ENCODE measurements at places on chromosomes 4 and X. TPM values are rescaled to one million over a fixed set of nuclear protein-coding genes. Genes with fewer than 3 reads are reported as not detected.
A peak's percentile ranks its signal among the peaks of the same experiment; 100 is the strongest.

DNA sequence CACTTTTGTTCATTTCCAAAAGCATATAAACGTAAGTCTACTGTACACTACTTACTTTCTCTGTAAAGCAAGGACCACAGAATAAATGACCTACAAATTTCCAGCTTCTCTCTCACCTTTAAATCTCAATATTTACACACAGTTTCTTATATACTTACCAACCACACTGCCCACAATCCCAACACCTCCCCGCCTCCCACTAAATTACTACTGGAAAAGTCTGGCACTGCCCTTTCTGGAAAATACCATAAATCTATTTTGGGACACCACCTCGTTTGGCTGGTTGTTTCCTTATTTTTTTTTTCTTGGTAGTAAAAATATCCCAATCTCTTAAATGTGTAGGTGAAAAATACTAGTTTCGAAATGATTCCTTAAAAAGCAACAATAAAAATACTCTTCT is 19.6 kb downstream of the FAT1 start:
- no peak for DNase-seq

- DNase-seq, result no peak
These were observed 22.8 kb upstream of the PDE6B start for GRCh38 chr4:602559-602942.

GRCh38 chr4:98606894-98607293 is 51.5 kb downstream of the TSPAN5 start:
- DNase-seq, result no peak

GRCh38 chr4:16686195-16686594 is 212.2 kb downstream of the LDB2 start:
- DNase-seq, result no peak

DNA sequence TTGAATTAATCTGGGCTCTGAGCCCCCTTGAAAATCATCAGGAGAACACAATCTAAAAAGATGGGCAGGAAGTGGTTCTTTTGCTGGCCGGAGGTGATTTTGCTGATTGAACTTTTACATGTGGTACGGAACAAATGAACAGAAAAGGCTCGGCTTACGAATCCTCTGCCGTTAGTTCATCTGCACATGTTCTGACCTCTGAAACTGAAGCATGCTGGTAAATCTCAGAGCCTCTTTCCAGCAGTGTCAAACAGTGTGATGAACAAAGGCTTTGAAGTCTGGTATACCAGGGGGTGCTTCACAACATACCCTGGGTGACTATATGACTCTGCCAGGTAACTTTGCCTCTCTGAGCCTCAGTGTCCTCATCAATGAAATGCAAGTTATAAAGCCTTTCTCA is 194.2 kb upstream of the C1QTNF7 start:
- DNase-seq, result no peak

- no peak for DNase-seq
These were observed 12.2 kb upstream of the ASMTL start for GRCh38 chrX:1464971-1465285.

- no peak for DNase-seq
These were observed 78.0 kb downstream of the GABRB1 start for GRCh38 chr4:47109379-47109778.

DNA sequence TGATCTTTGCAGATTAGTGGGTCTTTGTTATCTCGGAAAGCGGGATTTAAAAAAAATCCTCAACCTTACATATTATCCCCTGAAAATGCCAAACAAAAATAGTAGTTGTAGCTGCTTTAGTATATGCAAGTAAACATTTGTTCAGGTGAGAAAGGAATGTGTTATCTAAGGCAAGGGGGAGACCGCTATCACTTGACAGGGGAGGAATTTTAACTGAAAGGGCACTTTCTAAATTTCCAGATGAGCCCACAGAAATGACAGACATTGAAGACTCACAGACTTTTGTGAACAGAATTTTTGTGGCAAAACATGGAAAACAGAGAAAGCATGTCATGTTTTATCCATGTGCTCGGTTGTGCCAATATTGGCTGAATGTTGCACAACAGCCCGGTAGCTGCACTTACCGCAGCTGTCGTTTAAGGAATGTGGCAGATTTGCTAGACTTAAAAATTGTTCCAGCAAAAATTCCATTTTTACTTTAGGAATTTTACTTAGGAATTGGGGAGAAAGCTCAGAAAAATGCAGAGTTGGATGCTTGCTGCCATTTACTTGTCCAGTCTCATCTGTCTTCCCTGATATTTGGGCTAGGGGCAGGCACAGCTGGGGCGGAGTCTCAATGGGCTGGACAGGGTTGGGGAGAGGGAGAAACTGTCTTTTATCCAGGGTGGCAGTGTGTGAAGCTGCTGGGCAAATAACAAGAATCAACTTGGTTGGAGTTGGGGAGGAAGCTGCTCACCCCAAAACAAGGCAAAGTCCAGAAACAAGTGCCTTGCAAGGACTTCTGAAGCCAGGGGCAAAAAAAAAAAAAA is 94.6 kb upstream of the RPS6KA3 start:
- no peak for DNase-seq

DNA sequence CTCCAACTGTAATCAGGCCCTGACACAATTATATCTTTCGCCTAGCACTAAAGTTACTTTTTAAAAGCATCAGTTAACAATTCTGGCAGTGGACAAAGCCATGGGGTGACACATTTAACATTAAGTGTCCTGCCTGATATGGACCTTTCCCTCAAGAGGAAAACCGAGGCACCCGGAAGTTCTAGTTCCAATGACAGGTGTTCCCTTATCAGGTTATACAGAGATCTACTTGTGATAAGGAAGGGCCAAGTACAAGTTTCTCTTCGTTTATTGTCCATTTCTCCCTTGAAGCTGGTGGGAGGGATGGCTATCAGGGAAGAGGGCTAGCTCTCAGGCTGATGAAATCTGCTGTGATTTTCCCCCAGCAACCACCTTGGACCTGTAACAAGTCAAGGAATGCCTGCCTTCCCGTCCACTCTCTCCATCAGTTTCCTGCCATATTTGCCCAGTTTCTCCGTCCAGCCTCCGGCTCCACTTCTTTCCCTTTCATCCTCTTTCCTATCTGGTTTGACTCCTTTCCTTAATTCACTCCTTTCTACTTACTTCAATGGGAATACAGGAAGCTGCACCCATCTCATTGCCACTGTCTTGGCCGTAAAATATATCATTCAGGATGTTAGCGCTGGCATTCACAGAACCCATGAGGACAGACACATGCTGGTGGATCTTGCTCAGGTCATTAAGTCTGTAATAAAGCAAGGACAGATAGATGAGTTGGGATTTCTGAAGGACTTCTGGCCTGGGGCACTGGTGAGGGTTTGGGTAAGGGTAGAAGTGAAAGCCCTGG is 95.0 kb downstream of the DGKK start:
- DNase-seq, result no peak

DNA sequence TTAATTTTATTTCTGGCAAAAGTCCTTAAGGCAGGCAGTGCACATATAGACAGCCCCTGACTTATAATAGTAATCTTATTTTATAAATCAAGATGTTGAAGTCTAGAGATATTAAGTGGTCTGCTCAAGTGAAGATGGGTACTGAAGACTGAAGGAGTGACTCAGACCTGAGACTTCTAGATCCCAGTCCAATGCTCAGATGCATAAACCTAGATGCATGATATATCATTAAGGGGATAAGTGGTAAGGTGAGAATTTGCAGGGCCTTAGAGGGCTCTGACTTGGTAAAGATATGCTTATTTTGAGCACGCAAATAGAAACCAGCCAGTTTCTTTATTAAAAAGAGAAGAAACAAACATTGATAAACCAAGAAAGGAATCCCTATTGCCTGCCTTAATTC is 42.9 kb downstream of the SLC9A7 start:
- DNase-seq, result no peak

GRCh38 chrX:10922159-10922558 is 189.0 kb upstream of the HCCS start:
- DNase-seq, result no peak

- DNase-seq, result no peak
These were observed 44.7 kb upstream of the UGT2B7 start for GRCh38 chr4:69051576-69051943.

DNA sequence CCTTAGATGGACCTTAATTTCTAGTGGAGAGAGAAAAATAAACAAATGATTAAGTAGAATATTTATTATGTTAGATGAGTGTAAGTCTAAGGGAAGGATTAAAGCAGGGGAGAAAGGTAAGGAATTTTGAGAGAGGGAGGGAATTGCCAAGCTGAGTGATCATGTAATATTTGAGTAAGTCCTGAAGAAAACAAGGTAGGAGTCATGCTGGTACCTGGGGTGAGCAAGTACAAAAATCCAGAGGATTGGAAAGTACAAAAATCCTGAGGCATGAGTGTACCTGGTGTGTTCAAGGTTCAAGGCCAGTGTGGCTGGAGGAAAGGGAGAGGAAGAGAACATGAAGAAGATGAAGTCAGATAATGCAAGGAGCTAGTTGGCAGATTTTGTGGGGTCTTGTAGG is 87.2 kb upstream of the MYOZ2 start:
- DNase-seq, result no peak

DNA sequence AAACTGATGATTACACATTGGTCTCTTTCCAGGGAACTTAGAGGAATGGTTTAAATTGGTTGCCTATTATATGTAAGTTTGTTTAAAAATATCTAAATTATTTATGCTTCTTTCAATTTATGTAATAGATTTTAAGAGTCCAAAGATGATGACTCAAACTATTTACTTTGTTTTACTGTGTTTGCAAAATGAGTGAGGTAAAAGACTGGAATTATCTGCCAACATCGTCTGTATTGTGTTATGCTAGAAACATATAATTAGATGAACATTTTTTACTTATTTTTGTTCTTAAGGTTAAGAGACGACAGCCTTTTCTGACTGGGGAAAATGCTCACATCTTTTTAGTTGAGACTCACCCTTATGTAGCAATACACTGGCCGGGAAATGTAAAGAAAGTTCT is 51.1 kb upstream of the SYTL5 start:
- DNase-seq, result no peak

GRCh38 chrX:71144651-71145050 is at the start of gene NLGN3:
NLGN3 (plus strand) TSS chrX:71144841; CDS start chrX:71147750, 2,909 bp downstream.
- DNase-seq, result no peak

DNA sequence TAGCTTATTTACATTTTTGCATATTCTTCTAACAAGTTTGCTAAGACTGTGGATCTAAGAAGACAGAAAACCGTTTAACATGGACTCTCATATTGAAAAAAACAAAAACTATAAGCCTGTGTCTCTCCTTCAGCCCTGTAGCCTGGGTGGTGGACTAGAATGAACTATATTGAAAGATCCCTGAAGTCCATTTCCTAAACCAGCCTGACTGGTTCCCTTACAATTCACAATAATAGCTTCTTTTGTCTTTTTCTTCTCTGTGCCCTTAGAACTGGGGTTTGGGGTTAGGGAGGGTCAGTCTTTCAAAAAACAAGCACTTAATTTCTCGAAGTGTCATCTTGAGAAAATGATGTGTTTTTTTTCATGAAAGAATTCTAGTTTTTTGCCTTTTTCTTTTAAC is 59.0 kb downstream of the GSTCD start:
- no peak for DNase-seq

GRCh38 chrX:55796496-55796895 is 78.9 kb downstream of the RRAGB start:
- DNase-seq, result no peak

GRCh38 chr4:81490403-81491160 is 18.9 kb upstream of the RASGEF1B start:
- no peak for DNase-seq

DNA sequence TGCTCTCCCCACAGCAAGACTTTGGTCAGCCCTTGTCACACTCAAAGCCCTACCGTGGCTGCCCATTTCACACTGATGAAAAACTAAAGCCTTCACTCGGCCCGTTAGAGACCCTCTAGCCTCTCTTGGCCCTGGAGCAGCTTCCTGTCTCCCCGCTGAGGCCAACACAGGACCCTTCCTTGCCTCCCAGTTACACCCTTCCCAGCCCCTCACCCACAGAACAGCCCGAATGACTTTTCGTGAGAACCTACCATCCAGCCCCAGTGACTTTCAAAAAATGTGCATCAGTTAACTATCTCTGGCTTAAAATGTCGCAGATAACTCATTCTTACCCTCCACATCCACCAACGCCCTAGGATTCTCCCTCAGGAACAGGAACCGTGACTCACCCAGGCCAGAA is 756 bp upstream of the TAF9B start:
- no peak for DNase-seq

DNA sequence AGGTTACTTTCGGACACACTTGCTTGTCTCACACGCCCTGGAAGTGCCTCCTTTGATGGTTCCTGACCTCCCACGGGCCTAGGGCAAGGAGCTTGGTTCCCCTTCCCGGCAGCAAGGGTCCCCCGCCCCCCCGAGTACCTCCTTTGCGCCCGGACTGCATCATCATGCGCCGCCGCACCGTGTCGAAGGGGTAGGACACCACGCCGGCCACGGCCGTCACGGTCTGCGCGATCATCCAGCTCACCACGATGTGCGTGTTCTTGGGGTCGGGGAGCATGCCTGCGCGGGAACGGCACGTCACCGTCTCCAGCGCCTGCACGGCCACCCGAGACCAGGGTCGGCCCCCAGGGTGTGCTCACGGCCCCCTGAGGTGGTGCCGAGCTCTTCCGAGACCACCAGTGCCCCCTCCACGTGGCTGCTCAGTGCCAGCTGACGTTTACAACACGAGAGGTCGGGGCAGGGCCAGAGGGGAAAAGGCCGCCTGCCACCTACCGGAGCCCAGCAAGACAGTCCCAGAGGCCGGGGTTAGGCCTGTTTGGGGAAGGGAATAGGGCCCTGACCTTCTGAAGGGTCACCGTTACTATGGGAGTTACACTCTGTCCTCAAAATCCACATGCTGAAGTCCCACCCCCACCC is 4.7 kb downstream of the SLC25A6 start:
- peak; percentile 50 for DNase-seq

DNA sequence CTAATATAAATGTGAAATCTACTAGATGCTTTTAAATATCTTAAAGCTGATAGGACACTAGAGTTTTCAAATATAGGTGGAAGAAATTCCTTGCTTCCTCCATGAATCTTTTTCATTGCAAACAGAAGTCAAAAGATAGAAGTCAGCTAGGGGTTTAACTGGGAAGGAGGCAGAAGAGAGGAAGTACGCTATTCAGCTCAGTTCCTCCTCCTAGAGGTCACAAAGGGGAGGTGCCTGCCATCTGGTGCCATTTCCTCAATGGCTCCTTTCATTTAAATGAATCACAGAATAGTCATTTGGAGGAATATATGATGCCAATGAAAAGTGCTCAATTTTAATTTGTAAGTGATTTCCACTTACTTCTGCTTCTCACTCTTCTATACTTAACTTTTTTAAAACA is 8.5 kb downstream of the COL25A1 start:
- peak; percentile 40 for DNase-seq

- no peak for DNase-seq
These were observed 23.9 kb upstream of the ASB5 start for GRCh38 chr4:176292920-176293319.

- no peak for DNase-seq
These were observed 153.7 kb downstream of the AWAT2 start for GRCh38 chrX:69896046-69896445.

Gene BEX3
- 83.7 TPM for total RNA-seq

Gene ART3
- 0.68 TPM for total RNA-seq

Gene CXorf51B
- not detected for total RNA-seq

Gene ATP8A1
- total RNA-seq, result 13.2 TPM

Gene TCEAL9
- total RNA-seq, result 55.3 TPM

Gene SHROOM4
- 10.0 TPM for total RNA-seq

Gene HPSE
- total RNA-seq, result 3.7 TPM

Gene SHISA3
- 5.5 TPM for total RNA-seq

Gene TAF7L
- total RNA-seq, result not detected

Gene ARR3
- not detected for total RNA-seq

Gene DMRTC1
- not detected for total RNA-seq

Gene GABRG1
- total RNA-seq, result 0.03 TPM

Gene RS1
- total RNA-seq, result not detected

Gene SPANXN1
- not detected for total RNA-seq

Gene MAOA
- 29.6 TPM for total RNA-seq

Gene XAGE1A
- total RNA-seq, result not detected

Gene ODAM
- not detected for total RNA-seq

Gene COX7B2
- total RNA-seq, result not detected

Gene UGT2B17
- total RNA-seq, result not detected

Gene UGT2A3
- total RNA-seq, result not detected

Gene CT55
- not detected for total RNA-seq
